Neuronal stem cell (in vitro differentiated cells): ENCODE measurements at places on chromosomes 6 and 20.

DNA sequence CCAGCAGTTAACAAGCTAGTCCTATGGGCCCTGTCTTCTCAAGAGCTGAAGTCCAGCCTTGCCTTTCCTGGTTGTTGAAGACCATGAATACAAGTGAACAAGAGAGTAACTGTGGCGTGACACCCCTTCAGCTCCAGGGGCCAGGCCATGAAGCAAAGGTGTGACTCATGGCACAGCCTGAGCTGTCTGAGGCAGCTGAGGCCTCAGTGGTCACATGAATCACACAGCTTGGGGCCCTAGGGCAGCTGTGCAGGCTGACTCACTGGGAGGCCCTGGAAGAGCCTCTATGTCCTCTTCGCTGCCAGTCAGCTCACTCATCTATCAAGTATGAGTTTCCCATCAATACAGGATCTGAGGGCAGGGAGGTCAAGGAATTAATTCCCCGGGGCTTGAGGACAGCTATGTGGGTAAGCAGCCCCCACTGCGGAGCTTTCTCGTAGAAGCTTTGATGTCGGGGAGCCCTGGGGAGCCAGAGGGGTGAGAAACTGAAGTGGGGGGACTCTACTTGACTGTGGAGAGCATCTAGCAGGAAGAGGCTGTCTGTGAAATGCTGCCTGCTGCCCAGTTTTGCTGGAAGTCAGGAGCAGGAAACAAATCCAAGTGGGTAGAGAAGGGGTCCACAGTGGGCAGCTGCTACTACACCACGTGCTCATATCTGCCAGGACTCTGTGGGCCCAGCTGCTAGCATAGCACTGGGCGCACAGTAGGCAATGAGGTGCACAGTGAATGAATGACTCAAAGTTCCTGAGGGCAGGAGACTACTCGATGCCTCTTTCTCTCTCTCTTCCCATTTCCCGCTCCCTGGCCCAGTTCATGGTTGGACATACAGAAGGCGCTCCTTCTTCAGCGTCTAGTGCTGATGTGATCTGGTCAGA is 13.7 kb upstream of the FAM83C start:
- no peak for DNase-seq
- H3K4me3 ChIP-seq = no peak overlapping the region
- H3K27me3 ChIP-seq = no peaks in the 10 kb centered on the region

GRCh38 chr20:20367575-20368417 is at the start of gene INSM1:
Gene INSM1 (plus strand): TSS chr20:20368104. CDS start chr20:20368268, 164 bp downstream.
- peak within 1 kb of the TSS; percentile 51 for H3K4me3 ChIP-seq
- H3K4me1 ChIP-seq = peaks cover 28% of the 10 kb centered on the region
- H3K27ac ChIP-seq = no peak within 1 kb of the TSS

DNA sequence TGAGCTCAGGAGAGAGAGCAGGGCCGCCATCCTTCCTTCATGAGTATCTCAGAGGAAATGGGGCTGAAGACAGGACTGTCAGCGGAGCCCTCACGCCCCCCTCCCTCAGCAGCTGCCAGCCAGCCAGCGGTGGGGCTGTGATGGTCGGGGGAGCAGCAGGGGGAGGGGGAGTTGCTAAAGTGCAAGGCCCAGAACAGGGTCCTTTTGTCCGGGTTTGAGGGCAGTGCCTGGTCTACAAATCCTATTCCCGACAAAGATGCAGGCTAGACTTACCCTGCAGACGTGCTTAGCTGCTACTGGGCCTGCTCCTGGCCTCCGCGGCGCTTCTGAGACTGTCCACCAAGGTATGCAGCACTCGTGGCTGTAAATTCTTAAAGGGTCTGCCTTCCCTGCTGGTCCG is 593.4 kb upstream of the CDH4 start:
- H3K4me3 ChIP-seq = no peak overlapping the region
- no peak for DNase-seq
- H3K27ac ChIP-seq = no peak overlapping the region
- no peaks in the 10 kb centered on the region for H3K27me3 ChIP-seq

DNA sequence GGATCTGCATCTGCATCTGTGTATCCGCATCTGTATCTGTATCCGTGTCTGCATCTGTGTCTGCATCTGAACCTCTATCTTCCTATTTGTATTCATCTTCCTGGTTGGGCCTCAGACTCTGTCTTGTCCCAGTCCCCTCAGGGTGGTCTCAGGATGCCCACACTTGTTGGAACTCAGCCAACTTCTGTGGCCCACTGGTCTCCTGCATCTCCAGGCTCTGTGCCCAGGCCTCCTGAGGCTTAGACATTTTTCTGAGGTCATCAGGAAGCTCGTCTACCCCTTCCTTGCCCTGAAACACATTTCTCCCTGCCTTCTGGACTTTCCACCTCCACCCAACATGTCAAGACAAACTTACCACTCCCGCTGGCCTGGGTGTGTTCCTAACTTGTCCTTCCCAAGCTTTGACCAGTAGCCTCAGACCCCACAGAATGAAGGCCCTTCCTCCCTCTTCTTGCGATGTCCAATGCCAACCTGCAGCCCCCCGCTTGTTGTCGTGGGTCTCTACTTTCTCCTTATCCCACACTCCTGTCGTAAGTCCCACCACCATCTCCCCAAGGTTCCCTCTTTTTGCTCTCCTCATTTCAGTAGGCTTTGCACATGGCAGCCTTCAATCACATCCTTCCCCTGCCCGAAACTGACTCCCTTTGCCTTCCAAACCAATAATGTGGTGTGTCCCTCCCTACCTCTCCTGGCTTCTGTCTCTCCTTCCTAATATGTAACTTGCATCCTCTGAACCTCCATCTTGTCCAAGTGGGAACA is 176.5 kb downstream of the DLL1 start:
- H3K27ac ChIP-seq = no peak overlapping the region
- peaks cover 17% of the 10 kb centered on the region for H3K27me3 ChIP-seq
- no peak for DNase-seq
- no peaks in the 10 kb centered on the region for H3K36me3 ChIP-seq
- no peak overlapping the region for H3K4me3 ChIP-seq
- no peaks in the 10 kb centered on the region for H3K4me1 ChIP-seq

DNA sequence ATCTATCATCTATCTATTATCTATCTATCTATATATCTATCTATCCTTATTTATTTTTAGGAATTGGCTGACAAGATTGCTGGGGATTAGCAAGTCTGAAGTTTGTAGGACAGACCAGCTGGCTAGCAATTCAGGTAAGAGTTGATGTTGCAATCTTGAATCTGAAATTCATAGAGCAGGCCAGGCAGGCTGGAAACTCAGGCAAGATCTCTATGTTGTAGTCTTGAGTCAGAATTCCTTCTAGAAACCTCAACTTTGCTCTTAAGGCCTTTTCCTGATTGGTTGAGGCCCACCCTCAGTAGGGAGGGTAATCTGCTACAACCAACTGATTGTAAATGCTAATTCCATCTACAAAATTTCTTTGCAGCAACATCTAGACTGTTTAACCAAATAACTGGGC is 19.2 kb downstream of the MAPK13 start:
- no peaks in the 10 kb centered on the region for H3K36me3 ChIP-seq
- no peak for DNase-seq
- H3K27me3 ChIP-seq = peaks cover 16% of the 10 kb centered on the region
- no peak overlapping the region for H3K27ac ChIP-seq

GRCh38 chr6:13359287-13359686 is 30.9 kb upstream of the TBC1D7 start:
- peaks cover 15% of the 10 kb centered on the region for H3K4me1 ChIP-seq
- no peak for DNase-seq
- H3K36me3 ChIP-seq = no peaks in the 10 kb centered on the region

DNA sequence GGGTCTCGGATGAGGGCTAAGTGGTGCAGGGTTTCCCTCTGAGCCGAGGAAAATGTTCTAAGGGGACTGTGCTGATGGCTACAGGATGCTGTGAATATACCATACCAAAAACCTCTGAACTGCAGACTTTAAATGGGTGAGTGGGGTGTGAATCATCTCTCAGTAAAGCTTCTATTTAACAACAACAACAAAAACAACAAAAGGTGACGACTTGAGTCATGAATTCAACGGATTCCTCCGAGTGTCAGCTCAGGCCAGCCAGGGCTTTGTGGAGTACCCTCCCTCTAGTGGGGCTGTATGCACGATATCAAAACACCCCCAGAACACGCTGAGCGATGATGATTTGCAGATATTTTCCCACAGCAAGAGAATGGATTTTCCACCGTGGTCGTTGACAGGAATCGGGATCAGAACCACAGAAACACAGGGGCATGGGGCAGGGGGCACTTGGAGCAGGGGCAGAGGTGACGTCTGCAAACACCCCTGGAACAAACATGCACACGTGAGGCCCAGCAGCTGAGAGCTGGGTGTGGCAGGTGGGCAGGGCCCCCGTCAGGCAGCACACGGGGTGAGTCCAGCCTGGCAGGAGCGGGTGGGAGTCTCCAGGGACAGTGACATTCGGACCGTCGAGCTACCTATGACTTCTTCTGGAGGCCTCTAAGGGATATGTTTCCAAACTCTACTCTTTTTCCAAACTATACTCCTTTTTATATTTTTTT is 38.6 kb downstream of the SLC2A4RG start:
- no peak overlapping the region for H3K27ac ChIP-seq
- DNase-seq = no peak
- no peak overlapping the region for H3K4me3 ChIP-seq
- H3K36me3 ChIP-seq = peaks cover 21% of the 10 kb centered on the region

DNA sequence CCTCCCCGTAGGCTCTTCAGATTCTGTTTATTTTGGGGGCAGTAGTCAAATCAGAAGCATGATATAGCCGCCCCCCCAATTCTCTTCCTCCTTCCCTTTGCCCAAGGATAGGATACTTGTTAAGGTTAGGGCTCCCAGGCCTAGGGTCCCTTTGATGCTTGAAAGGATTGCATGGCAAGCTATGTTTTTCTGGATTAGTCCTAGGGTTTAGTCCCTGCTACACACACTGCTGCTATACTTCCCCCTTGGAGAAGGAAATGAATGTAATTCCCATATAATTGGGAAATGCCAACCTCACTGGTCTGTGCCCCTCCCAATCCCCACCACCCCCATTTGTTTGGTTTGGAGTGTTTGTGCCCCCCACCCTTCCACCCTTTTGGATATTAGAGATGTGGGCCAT is 62.8 kb downstream of the ZFAND3 start:
- H3K4me1 ChIP-seq = no peaks in the 10 kb centered on the region
- no peaks in the 10 kb centered on the region for H3K36me3 ChIP-seq
- no peak overlapping the region for H3K4me3 ChIP-seq
- H3K27ac ChIP-seq = no peak overlapping the region
- no peak for DNase-seq
- H3K27me3 ChIP-seq = no peaks in the 10 kb centered on the region

DNA sequence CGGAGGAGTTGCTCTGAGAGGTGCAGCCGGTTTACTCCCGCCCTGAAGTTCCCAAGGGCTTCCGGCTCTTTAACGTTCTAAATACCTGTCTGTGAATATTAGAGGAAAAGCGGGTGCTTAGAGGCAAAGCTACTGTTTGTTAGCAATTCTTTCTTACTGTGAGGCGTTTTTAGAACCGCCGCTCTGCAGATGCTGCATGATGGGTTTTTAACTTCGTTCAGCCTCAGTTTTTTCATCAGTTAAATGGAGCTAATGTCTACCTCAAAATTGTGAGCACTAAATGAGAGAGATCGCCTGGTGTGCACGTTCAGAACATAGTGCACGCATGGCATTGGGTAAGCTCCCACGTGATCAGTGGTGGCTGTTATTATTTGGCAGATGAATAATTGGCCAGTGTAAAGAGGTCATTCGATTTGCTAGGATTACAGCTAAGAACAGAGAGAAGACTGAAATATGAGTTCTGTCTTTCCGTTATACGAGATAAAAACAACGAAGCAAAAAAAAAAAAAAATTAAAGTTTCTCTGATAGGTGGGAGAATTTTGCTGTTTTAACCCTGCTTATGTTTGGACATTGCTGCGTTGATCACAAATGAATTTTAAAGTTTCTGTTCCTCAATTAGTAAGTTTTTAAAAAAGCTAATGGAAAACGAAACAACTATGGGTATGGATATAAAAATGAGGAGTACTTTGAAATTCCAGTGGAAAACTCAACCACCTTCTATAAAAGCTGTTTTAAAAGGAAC is 660 bp upstream of the TFB1M start:
- H3K4me1 ChIP-seq = peaks cover 5% of the 10 kb centered on the region
- H3K36me3 ChIP-seq = peaks cover 1% of the 10 kb centered on the region
- no peaks in the 10 kb centered on the region for H3K27me3 ChIP-seq
- DNase-seq = no peak
- peak overlapping the region; percentile 83 for H3K4me3 ChIP-seq

- H3K4me3 ChIP-seq = no peak overlapping the region
- peaks cover 8% of the 10 kb centered on the region for H3K36me3 ChIP-seq
- no peak for DNase-seq
- no peaks in the 10 kb centered on the region for H3K4me1 ChIP-seq
- H3K27me3 ChIP-seq = no peaks in the 10 kb centered on the region
Measured at GRCh38 chr6:52529311-52529710, 47.5 kb downstream of the TRAM2 start.

DNA sequence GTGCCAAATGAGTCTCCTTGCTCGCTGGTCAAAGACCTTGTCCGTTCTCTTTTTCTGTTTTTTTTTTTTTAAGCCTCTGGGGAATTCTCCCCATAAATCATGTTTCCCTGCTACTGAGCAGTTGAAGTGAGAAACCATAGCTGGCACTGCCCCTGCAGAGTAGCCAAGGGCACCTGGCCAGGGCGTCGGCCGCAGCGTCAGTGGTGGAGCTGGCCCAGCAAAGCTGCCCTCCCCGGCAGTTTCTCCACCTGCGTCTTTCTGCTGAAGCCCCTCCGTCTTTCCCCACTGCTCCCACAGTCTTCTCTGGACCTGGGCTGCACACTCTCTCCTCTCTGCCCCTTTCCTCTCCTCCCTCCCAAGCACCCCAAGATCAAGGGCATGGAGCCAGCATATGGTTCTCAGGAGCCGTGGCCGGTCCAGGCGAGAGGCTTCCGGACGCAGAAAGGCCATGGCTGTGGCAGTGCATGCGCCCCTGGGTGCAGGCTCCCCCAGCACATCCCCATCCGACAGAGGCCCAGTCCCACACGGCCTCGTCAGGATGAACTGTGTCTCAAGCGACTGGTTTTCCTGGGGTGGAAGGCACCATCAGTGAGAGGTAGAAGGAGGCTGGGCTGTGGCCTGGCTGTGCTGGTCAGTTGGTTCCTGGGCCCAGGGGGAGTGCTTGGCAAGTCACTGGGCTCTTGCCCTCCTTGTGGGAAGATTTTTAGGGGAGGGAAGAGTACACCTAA is 218.1 kb downstream of the ERMARD start:
- H3K27me3 ChIP-seq = no peaks in the 10 kb centered on the region
- H3K27ac ChIP-seq = no peak overlapping the region
- DNase-seq = no peak
- H3K4me3 ChIP-seq = peak overlapping the region; percentile 21

GRCh38 chr20:59780494-59781185 is 152.8 kb downstream of the SYCP2 start:
- H3K36me3 ChIP-seq = no peaks in the 10 kb centered on the region
- H3K4me1 ChIP-seq = peaks cover 4% of the 10 kb centered on the region
- H3K27me3 ChIP-seq = no peaks in the 10 kb centered on the region
- no peak for DNase-seq
